Cortex of kidney (tissue), 1 donor: ENCODE measurements at places on chromosomes 4 and X.

- no peak for DNase-seq
These were observed 73.0 kb upstream of the ADGRG2 start for GRCh38 chrX:19195243-19195610.

GRCh38 chr4:95715830-95716229, 124.1 kb upstream of the PDHA2 start:
- DNase-seq, result no peak

- no peak for DNase-seq
These were observed 3.9 kb upstream of the SYN1 start for GRCh38 chrX:47623540-47624027.

DNA sequence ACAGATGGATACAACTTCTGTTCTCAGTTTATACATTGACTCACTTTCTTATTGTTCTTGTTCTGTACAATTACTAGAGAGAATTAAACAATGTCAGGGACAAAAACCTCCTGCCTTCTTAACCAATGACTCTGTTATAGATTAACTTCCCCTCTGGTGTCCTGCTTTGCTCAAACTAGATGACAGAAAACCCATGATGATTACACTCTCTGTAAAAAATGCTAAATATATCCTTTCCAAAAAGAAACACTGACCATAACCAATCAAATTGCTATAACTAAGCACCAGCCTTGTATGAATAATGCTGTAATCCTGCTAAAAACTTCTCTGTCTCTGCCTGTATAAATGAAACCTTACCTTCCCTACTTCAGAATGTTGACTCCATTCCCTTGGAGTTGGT, 29.8 kb upstream of the IL13RA2 start:
- DNase-seq, result no peak

DNA sequence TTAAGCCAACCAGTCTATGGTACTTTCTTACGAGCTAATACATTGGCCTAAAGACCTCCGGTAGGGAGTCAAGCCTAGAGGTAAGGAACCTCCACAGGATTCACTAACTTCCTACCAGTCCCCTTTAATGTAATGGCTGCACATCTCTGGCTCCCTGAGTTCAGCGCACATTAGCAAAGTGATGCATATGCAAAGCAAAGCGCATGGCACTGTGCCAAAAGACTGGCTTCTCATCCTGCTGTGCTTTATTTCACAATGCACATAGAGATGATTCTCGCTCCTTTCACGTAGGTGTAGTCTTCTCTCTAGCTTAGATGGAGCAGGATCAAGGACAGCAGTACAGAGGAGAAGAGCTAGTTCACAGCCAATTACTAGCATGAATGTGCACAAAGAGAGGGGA, 14.6 kb upstream of the CLTRN start:
- DNase-seq, result no peak
